ENCODE measurements at places on chromosomes 1 and 21.

DNA sequence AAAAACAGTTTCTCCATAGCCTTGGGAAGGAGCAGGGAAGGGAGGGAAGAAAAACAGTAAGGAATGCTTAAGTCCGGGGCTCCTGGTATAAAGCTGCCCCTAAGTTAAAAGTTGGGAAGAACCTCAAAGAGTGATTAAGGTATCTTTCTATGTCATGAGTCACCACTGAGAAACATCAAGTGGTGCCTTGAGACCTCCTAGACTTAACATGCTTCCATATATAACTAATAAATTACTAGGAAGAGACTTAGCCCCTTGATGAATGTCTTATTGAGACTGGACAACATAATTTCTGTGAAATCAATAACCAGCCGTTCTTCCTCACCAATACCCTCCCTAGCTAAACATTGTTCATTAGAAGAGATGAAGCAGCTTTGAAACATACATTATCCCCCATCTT is 121.8 kb upstream of the SLC44A3 start:
- H3K27ac ChIP-seq = no peak overlapping the region
- H3K36me3 ChIP-seq = no peaks in the 10 kb centered on the region
- H3K4me3 ChIP-seq = no peak overlapping the region
- H3K27me3 ChIP-seq = no peaks in the 10 kb centered on the region

DNA sequence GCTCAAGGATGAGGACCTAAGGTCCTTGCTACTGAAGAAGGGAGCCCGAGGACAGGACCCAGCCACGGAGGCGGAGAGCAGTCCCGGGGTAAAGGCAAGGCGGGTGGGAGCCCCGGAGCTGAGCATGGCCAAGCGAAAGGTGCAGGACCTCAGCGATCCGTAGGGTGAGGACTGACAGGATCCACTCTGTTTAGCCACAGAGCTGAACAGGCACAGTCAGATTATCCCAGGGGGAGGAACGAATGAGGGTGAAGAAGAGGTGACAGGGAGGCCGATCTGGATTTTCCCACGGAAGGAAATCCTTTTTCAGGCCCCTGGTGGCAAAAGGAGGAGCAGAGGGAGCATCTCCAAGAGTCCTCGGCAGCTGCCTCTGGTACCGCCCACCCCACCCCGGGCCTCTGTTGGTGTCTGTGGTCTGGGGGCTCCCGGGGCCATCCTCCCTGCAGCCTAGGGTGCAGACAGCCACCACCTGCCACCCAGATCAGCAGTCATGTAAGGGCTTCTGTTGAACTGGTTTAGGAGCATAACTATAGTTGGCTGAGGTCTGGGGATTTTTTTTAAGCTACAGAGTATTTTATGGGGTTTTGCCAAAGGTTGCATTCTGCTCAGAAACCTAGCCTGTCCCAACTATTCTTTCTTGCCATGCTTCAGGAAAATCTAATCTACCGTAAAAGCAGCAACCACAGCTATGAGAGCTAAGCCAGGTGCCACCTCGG is 32.3 kb upstream of the LBR start:
- H3K27me3 ChIP-seq = no peaks in the 10 kb centered on the region
- no peak overlapping the region for H3K27ac ChIP-seq
- no peaks in the 10 kb centered on the region for H3K36me3 ChIP-seq
- H3K4me3 ChIP-seq = no peak overlapping the region
- no peak for DNase-seq
- H3K4me1 ChIP-seq = peaks cover 34% of the 10 kb centered on the region

- no peaks in the 10 kb centered on the region for H3K27me3 ChIP-seq
- no peak overlapping the region for H3K27ac ChIP-seq
- no peak overlapping the region for H3K4me3 ChIP-seq
- DNase-seq = no peak
- no peaks in the 10 kb centered on the region for H3K4me1 ChIP-seq
Observed at GRCh38 chr21:31997191-31997590, 124.4 kb downstream of the HUNK start.

DNA sequence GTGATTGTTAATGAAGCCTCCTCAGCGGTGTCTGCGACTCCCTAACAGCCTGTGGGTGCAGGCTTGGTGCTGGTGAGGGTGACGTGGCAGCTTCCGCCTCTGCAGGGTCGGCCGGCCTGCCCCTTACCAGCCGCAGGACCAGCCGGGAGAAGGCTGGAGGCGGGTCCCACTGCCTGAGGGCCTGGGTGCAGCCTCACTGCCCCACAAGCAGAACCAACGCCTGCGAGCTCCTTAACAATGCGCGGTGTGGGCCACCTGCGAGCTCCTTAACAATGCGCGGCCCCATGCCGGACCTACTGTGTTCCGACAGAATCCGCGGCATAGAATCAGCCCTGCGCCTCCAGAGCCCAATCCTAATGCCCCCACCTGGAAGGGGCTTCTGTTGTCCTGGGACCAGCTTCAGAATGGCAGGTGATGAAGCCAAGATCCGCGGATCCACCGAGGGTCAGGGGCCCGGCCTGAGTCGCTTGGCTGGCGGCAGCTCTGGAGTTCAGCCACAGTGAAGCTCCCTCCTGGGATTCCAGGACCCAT is 54.4 kb upstream of the AJAP1 start:
- H3K27me3 ChIP-seq = peaks cover 88% of the 10 kb centered on the region
- H3K36me3 ChIP-seq = no peaks in the 10 kb centered on the region
- H3K4me1 ChIP-seq = no peaks in the 10 kb centered on the region
- DNase-seq = no peak

- DNase-seq = no peak
- no peaks in the 10 kb centered on the region for H3K36me3 ChIP-seq
- no peaks in the 10 kb centered on the region for H3K4me1 ChIP-seq
- no peaks in the 10 kb centered on the region for H3K27me3 ChIP-seq
- no peak overlapping the region for H3K27ac ChIP-seq
Observed at GRCh38 chr1:197989058-197989457, 71.9 kb downstream of the LHX9 start.

DNA sequence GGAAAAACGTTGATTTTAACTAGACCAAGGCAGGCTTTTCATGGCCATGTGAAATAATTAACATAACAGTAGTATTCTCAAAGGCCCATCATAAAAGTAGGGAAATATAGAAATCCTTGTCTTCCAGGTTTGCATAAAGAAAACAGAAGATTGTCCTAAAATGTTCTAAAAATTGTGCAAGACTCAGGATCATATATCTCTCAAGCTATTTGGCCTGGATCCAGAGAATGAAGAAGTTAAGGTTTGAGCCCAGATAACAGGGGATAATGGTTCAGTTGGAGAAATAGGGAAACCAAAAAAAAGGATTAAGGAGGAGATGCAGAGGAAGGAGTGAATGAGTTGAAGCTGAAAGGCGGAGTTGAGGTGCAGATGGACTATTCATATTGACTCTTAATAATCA is 555.5 kb upstream of the NR5A2 start:
- no peak overlapping the region for H3K4me3 ChIP-seq
- no peaks in the 10 kb centered on the region for H3K4me1 ChIP-seq
- no peaks in the 10 kb centered on the region for H3K27me3 ChIP-seq
- H3K36me3 ChIP-seq = no peaks in the 10 kb centered on the region

- no peak overlapping the region for H3K27ac ChIP-seq
- no peak for DNase-seq
- no peaks in the 10 kb centered on the region for H3K27me3 ChIP-seq
- no peaks in the 10 kb centered on the region for H3K4me1 ChIP-seq
- H3K4me3 ChIP-seq = no peak overlapping the region
Observed at GRCh38 chr1:200206340-200206739, 178.8 kb downstream of the NR5A2 start.

- no peaks in the 10 kb centered on the region for H3K36me3 ChIP-seq
- H3K4me3 ChIP-seq = no peak overlapping the region
- no peaks in the 10 kb centered on the region for H3K27me3 ChIP-seq
- DNase-seq = no peak
Observed at GRCh38 chr1:59115865-59116264, 181.0 kb upstream of the FGGY start.

DNA sequence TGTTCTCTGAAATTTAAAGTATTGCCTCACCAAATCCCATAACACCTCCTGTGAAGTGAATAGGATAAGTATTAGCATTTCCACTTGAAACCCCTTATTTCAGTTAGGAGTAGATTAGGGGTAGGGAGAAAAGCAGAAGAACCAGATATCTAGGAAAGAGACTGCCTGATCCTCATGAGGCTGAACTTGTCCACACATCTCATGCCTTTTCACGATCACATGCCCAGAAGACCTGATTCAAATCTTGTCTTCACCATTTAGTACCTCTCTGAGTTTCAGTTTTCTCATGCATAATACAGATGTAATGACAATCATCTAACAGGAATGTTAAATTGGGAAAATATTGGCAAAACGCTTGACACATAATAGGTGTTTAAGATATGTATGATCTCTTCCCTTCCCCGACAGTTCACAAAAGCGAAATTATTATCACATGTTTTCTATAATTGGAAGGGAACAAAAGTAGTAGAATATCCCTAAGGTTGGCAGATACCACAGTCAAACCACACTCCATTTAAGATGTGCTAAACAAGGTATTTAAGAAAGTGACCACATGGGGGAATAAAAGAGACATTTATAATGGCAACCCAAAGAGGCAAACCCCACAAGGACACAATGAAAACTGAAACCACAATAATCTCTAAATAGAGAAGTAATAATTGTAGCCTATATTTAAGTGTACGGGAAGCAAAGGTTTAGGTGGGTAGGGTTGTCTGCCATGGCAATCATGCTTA is 25.2 kb downstream of the GFI1 start:
- H3K27ac ChIP-seq = no peak overlapping the region
- H3K4me1 ChIP-seq = no peaks in the 10 kb centered on the region
- H3K36me3 ChIP-seq = no peaks in the 10 kb centered on the region
- no peak overlapping the region for H3K4me3 ChIP-seq
